ENCODE measurements at places on chromosomes 13 and 19.

- peak; percentile 55 for DNase-seq
Observed at GRCh38 chr19:19115954-19116353, 22.3 kb downstream of the TMEM161A start.

- no peak for DNase-seq
Observed at GRCh38 chr19:33259539-33259938, 33.9 kb upstream of the SLC7A10 start.

DNA sequence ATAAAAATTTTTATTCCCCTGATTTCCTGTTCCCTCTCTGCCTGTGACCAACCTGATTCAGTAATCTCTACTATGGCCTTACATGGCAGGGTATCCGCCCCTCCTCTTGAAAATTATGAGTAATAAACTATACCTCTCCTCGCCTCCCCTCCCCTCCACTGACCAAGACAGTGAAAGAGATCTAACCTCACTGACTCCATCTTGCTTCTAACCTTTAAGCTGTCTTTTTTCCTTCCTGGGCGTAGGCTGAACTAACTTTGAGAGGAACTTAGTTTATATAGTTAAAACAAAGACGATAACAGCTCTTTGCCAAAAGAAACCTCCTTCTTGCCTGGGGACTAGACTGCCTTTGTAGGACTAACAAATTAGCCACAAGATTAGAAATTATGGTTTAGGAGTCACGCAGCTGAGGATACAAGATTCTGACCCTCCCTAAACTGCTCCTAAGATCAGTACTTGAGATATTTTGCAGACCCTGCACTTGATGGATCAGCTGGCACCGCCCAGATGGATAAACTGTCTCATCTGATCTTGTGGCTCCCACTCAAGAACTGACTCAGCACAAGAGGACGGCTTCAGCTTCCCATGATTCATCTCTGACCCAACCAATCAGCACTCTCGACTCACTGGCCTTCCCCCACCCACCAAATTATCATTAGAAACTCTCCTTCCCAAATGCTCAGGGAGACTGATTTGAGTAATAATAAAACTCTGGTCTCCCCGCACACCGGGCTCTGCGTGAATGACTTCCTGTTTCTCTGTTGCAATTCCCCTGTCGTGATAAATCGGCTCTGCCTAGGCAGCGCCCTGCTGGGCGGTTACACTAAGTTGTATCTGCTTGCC lies 187.1 kb downstream of the TDRD3 start:
- DNase-seq, result no peak

DNA sequence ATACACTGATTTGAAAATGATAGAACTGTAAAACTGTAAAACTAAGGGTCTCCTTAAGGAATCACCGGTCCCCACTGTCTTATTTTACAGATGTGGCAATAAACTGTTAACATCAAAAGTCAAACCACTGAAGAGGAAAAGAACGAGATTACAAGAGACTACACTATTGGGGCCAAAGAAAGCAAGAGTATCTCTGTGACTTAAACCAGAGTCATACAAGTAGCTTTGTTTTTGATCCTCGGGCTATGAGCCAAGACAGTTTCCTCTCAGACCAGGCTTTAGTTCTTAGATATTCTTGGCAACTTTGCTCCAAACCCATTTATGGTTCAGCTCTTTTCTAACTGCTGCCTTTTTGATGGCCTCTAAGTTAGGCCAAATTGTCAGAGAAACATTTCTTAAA lies 113.8 kb downstream of the TBC1D4 start:
- no peak for DNase-seq

DNA sequence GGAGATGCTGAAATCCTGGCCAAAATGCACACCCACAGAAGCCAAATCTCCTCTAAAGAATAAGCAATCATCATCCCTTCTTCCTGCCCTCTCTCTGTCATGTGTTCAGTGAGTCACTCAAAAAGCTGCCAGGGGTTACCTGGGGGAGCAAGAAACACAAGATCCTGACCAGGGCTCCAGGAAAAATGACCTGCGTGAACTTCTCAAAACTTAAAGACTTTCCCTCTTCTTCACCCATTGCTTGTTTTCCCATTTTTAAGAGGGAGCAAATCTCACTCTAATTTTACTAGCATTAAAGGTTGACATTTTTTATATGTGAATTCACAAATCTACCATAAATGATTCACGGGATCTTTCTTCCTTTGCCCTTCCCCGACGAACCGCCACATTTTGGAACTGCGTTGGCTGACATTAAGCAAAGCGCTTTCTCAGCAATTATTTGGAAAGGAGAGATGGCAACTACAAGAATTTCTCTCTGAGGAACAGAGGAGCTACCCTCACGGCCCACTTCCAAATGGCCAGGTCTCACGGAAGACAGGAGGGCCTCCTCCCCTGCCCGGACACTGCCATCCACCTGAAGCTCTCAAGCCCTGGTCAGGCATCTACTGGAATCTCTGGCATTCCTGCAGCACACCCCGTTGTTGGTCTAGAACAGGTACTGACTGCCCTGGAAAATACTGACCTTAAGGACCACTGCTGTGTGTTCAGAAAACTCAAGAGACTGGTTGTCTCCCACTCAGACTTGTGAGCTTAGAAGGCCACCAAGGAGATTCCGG lies 14.2 kb downstream of the TSHZ3 start:
- no peak for DNase-seq

GRCh38 chr13:108700422-108701170 lies 71.2 kb downstream of the MYO16 start:
- DNase-seq, result no peak

DNA sequence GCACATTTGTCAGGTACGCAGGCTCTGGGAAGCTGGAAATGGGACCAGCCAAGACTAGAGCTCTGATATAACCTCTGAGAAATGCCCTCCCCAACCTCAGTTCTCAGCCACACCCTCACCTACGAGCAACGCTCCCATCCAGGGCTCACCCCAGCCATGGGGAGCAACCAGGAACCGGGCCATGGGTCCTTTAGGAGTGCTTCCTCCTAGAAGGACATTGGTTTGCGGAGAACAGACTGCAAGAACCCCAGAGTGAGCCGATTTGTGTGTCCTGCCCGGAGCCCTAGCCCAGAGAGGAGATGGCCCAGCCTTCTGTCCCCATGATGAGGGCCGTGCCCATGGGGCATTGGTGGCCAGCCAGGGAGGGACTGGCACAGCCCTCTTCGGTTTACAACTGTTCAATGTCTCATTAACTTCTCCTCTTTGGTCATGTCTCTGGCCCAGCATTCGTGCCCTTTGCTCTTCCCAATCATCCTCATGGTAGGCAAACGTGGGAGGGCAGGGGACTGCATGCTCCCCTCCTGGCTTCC lies 32.9 kb upstream of the IGSF23 start:
- DNase-seq, result no peak

GRCh38 chr13:41520660-41521630 lies 63.6 kb downstream of the RGCC start:
- DNase-seq, result no peak

- DNase-seq, result no peak
Observed at GRCh38 chr13:44362394-44363040, 11.1 kb upstream of the SERP2 start.

DNA sequence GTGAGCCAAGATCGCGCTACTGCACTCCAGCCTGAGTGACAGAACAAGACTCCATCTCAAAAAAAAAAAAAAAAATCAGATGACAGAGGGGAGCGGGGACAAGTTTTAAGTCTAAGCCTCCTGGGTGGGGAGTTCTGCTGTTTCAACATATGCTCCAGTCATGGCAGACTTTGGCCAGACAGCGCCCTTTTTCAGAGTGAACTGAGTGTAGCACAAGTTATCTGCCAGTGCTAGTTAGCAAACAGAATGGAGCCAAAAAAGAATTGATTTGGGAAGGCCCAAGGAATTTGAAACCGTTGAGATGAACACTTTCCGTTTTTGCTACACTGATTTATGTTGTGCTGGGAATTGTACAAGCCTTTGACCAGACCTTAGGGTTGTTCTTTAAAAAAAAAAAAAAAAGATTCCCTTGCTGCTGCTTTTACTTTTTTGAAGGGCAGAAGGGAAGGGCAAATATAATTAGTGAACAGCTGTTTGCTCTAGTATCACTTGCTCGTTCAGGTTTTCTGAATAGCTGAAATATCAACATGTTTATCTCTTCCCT lies 5.7 kb downstream of the ACTN4 start:
- no peak for DNase-seq

GRCh38 chr13:101681834-101682233 lies 229.4 kb downstream of the ITGBL1 start:
- DNase-seq, result no peak

DNA sequence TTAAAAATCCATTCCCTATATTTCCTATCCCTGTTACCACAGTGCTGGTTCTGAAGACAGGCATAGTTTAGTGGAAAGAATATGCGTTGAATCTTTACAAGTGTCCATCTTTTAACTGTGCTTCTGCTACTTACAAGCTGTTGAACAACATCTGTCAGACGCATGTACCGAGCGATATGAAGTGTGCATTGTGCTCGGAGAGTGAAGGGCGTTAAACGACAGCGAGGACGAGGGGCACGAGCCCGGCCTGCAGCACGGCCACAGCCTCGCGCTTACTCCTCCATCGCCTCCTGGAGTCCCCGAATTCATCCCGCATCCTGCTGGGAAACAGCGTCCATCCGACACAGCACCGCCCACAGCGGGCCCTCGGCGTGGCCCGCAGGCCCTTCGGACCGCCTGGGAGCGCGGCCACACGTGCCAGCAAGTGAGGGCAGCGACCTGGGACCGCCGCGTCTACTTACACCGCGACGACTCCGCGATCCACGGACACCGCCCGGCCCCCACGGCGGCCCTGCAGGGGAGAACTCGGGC lies 514 bp downstream of the PCID2 start:
- peak; percentile 48 for DNase-seq

- no peak for DNase-seq
Observed at GRCh38 chr13:40398065-40398464, 268.4 kb downstream of the FOXO1 start.

DNA sequence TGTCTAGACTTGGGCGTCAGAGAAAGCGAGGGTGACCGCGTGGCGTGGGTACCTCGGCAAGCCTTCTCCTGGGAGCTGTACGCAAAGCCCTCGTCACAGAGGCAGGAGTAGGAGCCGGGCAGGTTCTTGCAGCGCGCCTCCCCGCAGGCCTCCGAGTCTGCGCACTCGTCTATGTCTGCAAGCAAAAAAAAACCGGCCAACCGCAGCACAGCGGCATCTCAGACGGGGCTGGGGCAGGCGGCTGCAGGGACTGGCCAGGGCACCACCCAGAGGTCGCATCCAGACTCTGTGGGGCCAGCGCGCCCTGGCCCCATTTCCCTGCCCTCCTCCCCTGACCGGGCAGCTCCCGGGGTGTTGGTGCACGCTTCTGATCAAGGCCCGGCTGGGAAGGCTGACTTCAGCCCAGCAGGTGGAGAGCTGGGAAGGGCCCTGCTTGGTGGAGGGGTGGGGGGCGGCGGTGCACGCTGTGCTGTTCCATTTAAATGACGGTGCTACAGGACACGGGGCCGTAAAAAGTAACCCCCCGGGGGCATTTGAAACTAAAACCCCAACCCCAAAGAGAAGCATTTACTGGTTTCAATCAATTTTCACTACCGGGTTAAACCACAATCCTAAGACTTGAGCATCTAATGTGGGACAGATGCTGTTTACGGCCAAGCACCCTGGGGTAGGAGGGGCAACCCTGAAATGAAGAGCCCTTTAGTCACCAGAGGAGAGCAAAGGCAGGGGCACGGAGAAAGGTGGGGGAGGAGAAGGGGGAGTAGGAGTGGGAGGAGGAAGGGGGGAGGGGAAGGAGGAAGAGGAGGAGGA lies 28.2 kb downstream of the GAS6 start:
- no peak for DNase-seq

DNA sequence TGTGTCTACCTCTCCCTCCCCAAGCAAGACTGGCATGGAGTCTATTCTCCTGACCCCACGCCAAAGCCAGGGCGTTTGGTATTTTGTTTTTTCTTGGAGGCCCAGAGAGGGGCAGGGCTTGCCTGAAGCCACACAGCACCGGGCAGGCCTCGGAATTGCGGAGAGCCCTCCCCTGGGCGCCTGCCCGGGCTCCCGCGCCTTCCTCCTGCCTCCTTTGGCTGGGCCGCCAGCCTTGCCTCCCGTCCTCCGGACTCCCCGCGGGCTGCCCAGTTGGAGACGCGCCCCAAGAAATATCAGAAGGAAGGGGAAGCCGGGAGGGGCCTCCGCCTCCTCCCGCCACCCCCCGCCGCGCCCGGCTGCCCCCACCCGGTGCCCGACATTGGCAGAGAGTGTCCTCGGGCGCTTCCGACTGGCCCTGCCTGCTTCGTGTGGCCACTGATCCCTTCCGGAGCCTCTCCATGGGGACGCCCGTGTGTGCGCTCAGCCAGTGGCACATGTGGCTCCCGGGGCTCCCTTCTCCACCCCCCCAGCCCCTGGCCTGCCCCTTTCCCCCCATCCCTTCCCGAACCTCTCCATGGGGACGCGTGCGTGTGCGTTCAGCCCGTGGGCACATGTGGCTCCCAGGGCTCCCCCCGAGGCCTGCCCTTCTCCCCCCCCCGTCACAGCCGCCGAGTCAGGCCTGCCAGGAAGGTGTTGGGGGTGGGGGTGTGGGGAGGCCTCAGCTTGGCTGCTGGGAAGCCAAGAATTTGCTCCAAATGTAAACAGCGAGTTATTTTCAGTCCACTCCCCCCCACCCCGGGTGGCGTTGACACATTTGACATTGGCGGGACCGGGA lies 37.3 kb downstream of the NFIC start:
- no peak for DNase-seq

DNA sequence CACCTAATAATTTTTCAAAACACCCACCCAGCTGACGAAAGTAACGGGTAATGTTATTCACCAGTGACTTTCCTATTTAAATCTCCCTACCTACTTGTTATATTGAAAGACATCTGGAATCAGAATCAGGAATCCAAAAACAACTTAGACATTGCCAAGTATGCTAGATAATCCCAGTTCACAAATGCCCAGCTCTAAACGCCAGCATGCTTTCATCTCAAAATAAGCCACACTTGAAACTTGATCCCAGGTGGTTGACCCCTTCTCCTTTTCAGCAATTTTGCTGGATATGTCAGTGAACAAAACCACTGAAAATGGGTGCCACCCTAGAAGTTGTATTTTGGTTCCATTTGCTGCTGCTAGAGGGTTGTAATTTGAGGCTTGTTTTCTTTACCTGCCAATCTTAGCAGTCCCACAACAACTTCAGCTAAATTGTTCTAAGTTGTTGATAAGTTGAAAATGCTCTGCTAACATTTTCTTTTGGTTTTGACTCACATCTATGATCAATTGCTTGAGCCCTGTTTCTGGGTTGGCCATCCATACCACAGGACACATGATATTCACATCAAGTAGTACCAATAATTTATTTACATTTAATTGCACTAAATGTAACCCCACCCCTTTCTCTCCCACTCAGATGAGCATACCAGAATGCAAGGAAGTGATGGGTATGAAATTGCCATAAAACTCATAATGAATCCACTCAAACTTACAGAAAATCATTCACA lies 66.4 kb downstream of the DCT start:
- DNase-seq, result no peak

DNA sequence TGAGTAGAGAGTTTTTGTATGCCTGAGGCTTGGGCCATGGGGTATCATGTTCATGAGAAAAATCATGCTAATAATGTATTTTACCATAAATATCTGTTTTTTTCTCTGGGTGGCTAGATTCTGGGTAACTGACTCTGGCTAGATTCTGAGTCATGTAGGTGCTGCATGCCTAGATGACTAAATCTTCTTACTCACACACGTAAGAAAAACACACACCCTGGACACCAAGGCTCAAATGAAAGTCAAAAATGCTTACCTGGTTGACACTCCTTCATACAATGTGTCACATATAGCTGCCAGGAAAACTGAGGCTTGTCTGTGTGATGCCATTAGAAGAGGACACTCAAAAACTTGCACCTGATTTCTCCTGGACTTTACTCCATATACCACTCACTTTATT lies 597.4 kb upstream of the SLITRK1 start:
- DNase-seq, result no peak
